ENCODE measurements at places on chromosomes 3 and 15.

DNA sequence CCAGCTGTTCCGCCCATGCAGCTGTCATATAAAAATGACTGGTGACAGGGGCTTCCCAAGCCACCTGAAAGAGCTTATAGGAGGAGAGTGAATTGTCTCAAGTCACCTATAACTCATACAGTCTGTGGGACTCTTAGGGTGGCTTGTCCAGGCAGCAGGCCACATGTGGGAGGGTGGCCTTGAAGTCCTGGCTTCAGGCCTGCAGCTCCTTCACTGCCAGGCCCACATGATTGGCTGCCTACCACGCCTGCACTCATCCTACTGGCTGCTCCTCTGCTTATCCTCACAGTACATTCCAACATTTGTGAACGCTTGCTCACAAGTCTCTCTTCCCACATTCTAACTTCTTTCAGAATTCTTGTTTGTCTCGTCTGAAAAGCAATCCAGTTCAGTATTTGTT, 41.1 kb upstream of the TIPARP start:
- no peak overlapping the region for H3K4me3 ChIP-seq
- H3K27ac ChIP-seq = no peak overlapping the region
- DNase-seq = no peak
- no peaks in the 10 kb centered on the region for H3K4me1 ChIP-seq
- no peaks in the 10 kb centered on the region for H3K27me3 ChIP-seq
- no peaks in the 10 kb centered on the region for H3K36me3 ChIP-seq

DNA sequence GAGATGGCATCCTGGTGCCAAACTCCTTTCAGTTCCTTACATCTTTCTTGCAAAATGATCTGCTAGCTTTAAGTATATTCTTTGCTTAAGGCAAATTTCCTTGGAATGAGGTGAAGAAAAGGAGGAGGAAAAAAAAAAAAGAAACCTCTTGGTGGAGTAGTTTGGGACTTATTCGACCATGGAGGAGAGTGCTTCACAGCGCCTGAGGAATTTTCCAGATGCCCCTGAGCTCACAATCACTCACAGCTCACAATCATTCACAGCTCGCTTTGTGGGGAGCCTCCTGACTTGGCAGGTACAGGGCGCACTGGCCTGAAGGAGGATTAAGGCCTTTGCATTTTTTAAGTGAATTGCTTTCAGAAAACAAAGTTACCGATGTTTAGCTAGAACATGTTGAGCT, 53.9 kb downstream of the BOC start:
- DNase-seq = no peak
- no peaks in the 10 kb centered on the region for H3K27me3 ChIP-seq
- no peaks in the 10 kb centered on the region for H3K4me1 ChIP-seq
- no peaks in the 10 kb centered on the region for H3K36me3 ChIP-seq
- H3K4me3 ChIP-seq = no peak overlapping the region
- H3K27ac ChIP-seq = no peak overlapping the region

DNA sequence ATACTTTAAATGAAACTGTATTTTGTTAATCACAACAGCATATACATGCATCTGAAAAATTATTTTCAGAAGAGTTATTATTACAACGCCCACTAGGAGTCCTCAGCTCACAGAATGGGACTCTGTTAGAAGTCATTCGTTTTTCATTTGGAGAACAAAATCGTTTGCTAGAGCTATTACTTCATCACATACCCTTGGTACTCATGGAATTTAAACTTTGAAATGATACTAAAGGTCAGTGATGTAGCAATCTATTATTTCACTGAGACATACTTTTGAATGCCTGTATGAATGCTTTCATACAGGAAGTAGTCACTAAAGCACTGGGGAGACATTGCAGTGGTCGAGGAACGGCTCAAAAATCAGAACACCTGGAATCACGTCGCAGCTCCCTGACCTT, 198.1 kb downstream of the MBNL1 start:
- peaks cover 33% of the 10 kb centered on the region for H3K36me3 ChIP-seq
- no peak overlapping the region for H3K27ac ChIP-seq
- no peaks in the 10 kb centered on the region for H3K4me1 ChIP-seq
- H3K27me3 ChIP-seq = no peaks in the 10 kb centered on the region
- H3K4me3 ChIP-seq = no peak overlapping the region

DNA sequence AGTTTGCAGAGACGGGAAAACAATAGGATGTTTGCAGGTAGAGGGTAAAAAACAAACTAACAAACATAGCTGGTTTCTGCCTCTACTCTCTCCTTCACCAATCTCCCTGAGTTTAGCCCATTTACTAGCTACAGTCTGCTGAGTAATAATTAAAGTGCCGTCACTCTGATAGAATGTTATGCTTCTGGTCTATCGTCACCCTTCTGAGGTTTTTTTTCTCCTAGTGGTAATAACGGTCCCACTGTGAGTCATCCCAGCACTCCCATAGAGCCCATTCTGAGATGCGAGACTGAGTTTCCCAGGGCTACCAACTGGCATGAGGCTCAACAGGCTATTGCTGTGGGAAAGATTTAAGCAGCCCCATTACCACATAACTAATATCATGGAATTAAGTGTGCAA, 56.4 kb downstream of the PLAAT1 start:
- DNase-seq = no peak
- H3K27me3 ChIP-seq = no peaks in the 10 kb centered on the region
- no peaks in the 10 kb centered on the region for H3K4me1 ChIP-seq
- no peak overlapping the region for H3K27ac ChIP-seq
- H3K4me3 ChIP-seq = no peak overlapping the region

- peaks cover 8% of the 10 kb centered on the region for H3K4me1 ChIP-seq
- H3K27me3 ChIP-seq = no peaks in the 10 kb centered on the region
- no peak overlapping the region for H3K4me3 ChIP-seq
- H3K36me3 ChIP-seq = no peaks in the 10 kb centered on the region
Observed at GRCh38 chr15:75051191-75051608, 27.8 kb downstream of the PPCDC start.

- H3K36me3 ChIP-seq = peaks cover 30% of the 10 kb centered on the region
- no peaks in the 10 kb centered on the region for H3K27me3 ChIP-seq
Observed at GRCh38 chr3:69058180-69058946, 6.2 kb upstream of the TMF1 start.

DNA sequence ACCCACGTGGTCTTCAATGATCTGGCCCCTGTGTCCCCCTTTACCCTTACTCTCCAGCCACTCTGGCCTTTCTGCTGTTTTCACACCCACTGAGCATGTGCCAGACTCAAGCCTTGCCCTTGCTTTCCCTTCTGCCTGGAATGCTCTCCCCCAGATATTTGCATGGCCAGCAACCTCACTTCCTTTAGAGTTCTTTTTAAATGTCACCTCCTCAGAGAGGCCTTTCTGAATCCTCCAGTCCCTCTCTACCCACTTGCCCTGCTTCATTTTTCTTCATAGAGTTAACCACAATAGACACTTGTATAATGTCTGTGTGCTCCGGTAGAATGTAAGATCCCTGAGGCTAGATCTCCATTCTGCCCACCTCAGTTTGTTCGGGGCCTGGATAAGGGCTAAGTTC, 39.4 kb upstream of the TIPARP start:
- H3K27me3 ChIP-seq = no peaks in the 10 kb centered on the region
- H3K27ac ChIP-seq = no peak overlapping the region
- H3K36me3 ChIP-seq = no peaks in the 10 kb centered on the region
- no peaks in the 10 kb centered on the region for H3K4me1 ChIP-seq

- no peaks in the 10 kb centered on the region for H3K27me3 ChIP-seq
- no peak for DNase-seq
- H3K4me1 ChIP-seq = no peaks in the 10 kb centered on the region
- H3K27ac ChIP-seq = no peak overlapping the region
Observed at GRCh38 chr3:82294609-82295008, 533.2 kb upstream of the GBE1 start.

GRCh38 chr3:12461097-12461649, 23.1 kb upstream of the TSEN2 start:
- DNase-seq = no peak
- no peak overlapping the region for H3K4me3 ChIP-seq
- no peaks in the 10 kb centered on the region for H3K27me3 ChIP-seq
- no peaks in the 10 kb centered on the region for H3K36me3 ChIP-seq
- no peaks in the 10 kb centered on the region for H3K4me1 ChIP-seq

GRCh38 chr15:66587749-66588148, 22.0 kb upstream of the LCTL start:
- H3K27ac ChIP-seq = no peak overlapping the region
- H3K36me3 ChIP-seq = no peaks in the 10 kb centered on the region
- DNase-seq = no peak

DNA sequence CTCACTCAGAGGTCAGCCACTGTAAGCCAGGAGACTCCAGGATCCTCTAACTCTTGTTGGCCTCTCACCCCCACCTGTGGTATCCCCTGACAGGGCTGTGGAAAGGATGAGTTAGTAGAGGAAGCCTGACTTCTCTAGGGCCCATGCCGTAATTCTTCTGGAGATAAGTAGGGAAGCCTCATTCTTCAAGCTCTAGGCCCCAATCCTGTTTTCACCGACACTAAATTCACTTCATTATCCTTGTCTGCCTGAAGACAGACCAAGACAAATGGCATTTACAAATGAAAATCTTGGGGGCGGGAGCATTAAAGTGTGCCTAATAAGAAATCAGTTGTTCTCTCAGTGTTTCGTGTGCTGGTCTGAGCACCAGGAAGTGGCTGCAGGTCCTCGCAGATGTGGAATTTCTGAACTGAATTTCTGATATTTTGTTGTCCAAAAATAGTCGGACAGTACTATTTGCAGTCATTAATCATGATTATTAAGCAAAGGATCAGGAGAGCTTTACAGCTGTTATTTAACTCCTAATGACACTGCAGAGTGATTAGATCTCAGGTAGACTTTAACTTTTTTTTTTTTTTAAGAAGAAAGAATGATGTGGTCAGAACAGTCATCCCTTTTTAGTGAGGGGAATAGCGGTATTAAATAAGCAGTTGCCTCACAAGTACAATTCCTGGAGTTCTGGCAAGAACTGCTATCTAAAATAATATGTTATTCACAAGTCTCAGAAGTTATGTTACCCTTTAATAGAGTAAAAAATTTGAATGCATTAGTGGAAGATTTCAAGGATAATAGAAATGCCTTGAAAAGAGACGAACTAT, 58.4 kb downstream of the RBMS3 start:
- no peaks in the 10 kb centered on the region for H3K27me3 ChIP-seq
- no peak overlapping the region for H3K27ac ChIP-seq
- no peak overlapping the region for H3K4me3 ChIP-seq
- no peaks in the 10 kb centered on the region for H3K36me3 ChIP-seq
- H3K4me1 ChIP-seq = no peaks in the 10 kb centered on the region

DNA sequence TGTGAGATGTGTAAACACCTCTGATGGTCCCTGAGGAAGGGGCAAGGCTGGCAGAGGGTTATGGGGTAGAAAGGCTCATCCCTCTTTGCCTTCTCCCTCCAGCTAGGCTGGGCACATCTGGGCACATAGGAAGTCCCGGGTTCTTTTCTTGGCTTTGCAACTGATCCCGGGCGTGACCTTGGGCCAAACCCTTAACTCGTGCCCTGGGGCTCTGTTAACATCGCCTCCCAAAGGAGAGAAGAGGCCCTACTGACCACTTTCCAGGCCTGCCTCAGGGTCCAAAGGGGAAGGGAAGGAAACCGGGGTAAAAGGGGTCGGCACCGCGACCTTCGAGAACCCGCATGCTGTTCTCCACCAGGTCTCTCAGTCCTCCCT, 549 bp downstream of the C3orf18 start:
- peak overlapping the region; percentile 79 for H3K27ac ChIP-seq
- peaks cover 34% of the 10 kb centered on the region for H3K4me1 ChIP-seq
- DNase-seq = no peak
- H3K4me3 ChIP-seq = peak overlapping the region; percentile 68
- no peaks in the 10 kb centered on the region for H3K36me3 ChIP-seq
- no peaks in the 10 kb centered on the region for H3K27me3 ChIP-seq

DNA sequence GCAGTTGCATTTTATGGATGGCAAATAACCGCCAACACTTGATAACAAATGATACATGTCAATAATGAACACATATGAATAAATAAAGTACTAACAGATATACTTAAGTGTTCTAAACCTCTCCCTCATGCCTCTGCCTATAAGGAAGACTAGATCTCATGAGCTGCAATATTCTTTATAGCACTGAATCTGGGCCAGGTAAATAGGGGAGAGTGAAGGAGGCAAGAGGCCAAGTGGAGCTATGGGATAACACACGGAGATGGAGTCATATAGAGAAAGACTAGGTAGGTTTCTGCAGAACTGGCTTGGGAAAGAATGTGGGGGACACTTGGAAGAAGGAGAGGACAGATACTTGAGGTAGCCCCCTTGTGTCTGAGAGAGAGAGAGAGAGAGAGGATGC, 354.2 kb upstream of the CFAP20DC start:
- H3K4me1 ChIP-seq = no peaks in the 10 kb centered on the region
- DNase-seq = no peak
- H3K36me3 ChIP-seq = no peaks in the 10 kb centered on the region
- H3K27me3 ChIP-seq = no peaks in the 10 kb centered on the region
- H3K27ac ChIP-seq = no peak overlapping the region

DNA sequence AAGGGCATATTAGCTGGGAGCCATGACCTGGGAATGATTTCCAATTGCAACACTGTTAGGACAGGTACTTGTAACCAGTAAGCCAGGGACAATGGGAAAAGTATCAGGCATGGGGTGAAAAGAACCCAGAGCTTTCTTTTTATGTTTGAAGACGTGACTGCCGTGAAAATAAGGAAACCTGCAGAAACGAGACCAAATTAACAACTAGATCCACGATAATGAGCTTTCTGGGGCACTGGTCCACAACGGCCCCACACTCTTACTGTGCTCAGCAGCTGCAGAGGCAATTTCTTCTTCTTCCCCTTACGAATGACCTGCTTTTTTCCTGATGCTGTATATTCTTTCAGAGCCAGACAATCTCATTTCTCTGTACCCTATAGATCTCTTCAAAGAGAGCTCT, 11.4 kb downstream of the C3orf49 start:
- no peak overlapping the region for H3K27ac ChIP-seq
- H3K4me3 ChIP-seq = no peak overlapping the region
- DNase-seq = no peak
- H3K4me1 ChIP-seq = no peaks in the 10 kb centered on the region
- no peaks in the 10 kb centered on the region for H3K27me3 ChIP-seq
- peaks cover 13% of the 10 kb centered on the region for H3K36me3 ChIP-seq

GRCh38 chr15:70362886-70363285, 265.2 kb upstream of the TLE3 start:
- no peak for DNase-seq
- H3K4me1 ChIP-seq = no peaks in the 10 kb centered on the region
- no peak overlapping the region for H3K27ac ChIP-seq
- no peaks in the 10 kb centered on the region for H3K36me3 ChIP-seq

- no peak overlapping the region for H3K4me3 ChIP-seq
- DNase-seq = no peak
- H3K36me3 ChIP-seq = no peaks in the 10 kb centered on the region
Observed at GRCh38 chr3:165827883-165828282, 9.3 kb downstream of the BCHE start.

- no peaks in the 10 kb centered on the region for H3K4me1 ChIP-seq
- no peak overlapping the region for H3K4me3 ChIP-seq
- H3K36me3 ChIP-seq = no peaks in the 10 kb centered on the region
- H3K27me3 ChIP-seq = no peaks in the 10 kb centered on the region
- no peak for DNase-seq
- H3K27ac ChIP-seq = no peak overlapping the region
Observed at GRCh38 chr3:136637176-136637575, 115.0 kb downstream of the STAG1 start.

GRCh38 chr3:115958526-115958925, 335.2 kb downstream of the GAP43 start:
- H3K27ac ChIP-seq = no peak overlapping the region
- no peak for DNase-seq
- H3K4me3 ChIP-seq = no peak overlapping the region
- H3K27me3 ChIP-seq = no peaks in the 10 kb centered on the region
- no peaks in the 10 kb centered on the region for H3K36me3 ChIP-seq
- no peaks in the 10 kb centered on the region for H3K4me1 ChIP-seq

GRCh38 chr3:193870376-193871219, 265.4 kb upstream of the HES1 start:
- no peaks in the 10 kb centered on the region for H3K4me1 ChIP-seq
- no peak overlapping the region for H3K4me3 ChIP-seq
- no peaks in the 10 kb centered on the region for H3K27me3 ChIP-seq
- no peaks in the 10 kb centered on the region for H3K36me3 ChIP-seq

All from effector memory CD4-positive, alpha-beta T cell (primary cell).